ENCODE measurements at places on chromosomes 5 and 9.

GRCh38 chr5:33857037-33857436 is 34.8 kb downstream of the ADAMTS12 start:
- DNase-seq, result no peak

GRCh38 chr5:132454361-132454760 is 36.2 kb downstream of the IRF1 start:
- DNase-seq, result no peak

- no peak for DNase-seq
These were observed 146.8 kb upstream of the FBXL17 start for GRCh38 chr5:108528655-108529054.

DNA sequence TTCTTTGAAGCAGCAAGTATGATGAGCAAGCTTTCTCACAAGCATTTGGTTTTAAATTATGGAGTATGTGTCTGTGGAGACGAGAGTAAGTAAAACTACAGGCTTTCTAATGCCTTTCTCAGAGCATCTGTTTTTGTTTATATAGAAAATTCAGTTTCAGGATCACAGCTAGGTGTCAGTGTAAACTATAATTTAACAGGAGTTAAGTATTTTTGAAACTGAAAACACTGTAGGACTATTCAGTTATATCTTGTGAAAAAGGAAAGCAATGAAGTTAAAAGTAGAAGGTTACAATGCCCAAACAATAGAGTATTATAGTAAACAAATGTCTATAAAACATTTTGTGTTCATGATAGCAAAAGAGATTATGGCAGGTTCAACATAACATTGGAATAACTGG is 88.6 kb downstream of the JAK2 start:
- DNase-seq, result no peak

- no peak for DNase-seq
These were observed 1.3 kb upstream of the LRRC14B start for GRCh38 chr5:189976-190365.

GRCh38 chr9:93599571-93600403 is 23.4 kb downstream of the PHF2 start:
- no peak for DNase-seq

DNA sequence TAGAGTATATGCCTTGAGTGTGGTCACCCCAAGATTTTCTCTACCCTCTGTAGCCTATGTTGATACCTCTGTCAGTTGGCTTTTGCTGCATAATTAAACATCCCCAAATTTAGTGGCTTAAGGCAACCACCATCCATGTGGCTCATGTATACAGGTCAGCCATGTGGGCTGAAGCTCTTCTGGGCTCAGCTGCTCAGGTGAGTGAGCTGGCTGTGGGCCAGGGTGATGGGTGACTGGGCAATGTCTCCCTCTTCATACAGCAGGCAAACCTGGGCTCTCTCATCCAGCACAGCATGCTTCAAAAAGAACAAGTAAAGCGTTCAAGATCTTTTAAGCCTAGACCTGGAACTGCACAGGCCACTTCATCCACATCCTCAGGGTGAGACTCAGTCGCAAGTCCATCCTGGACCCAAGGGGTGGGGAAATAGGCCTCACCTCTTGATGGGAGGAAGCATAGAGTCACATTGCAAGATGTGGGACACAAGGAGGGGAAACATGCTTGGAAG is 188.2 kb upstream of the TAS2R1 start:
- no peak for DNase-seq

DNA sequence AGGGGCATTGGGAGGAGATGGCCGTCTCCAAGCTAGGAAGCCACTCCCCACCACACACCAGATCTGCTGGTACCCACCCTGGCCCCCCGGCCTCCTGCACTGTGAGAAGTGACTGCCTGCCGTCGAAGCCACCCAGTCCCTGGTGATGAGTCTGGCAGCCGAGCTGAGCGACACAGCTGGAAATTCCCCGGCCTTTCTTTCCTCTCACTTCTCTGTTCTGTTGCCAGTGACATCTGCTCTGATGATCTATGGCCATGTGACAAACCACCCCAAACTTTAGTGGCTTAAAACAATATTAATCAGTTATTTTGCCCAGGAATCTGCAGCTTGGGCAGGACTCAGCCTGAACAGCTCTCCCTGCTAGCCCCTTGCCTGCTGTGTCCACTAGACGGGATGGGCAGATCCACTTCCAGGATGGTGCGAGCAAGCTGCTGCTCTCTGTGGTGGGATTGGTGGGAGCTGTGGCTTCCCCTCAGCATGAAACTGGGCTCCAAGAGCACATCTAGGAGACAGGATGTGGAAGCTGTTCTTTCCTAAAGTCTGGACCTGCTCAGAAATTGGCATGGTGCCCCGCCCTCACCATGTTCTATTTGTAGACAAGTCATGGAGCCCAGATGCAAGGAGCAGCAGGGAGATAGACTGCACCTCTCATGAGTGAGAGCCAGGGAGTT is 211.2 kb downstream of the GADD45G start:
- no peak for DNase-seq

- no peak for DNase-seq
These were observed 98.4 kb downstream of the MAPKAP1 start for GRCh38 chr9:125608489-125609224.

DNA sequence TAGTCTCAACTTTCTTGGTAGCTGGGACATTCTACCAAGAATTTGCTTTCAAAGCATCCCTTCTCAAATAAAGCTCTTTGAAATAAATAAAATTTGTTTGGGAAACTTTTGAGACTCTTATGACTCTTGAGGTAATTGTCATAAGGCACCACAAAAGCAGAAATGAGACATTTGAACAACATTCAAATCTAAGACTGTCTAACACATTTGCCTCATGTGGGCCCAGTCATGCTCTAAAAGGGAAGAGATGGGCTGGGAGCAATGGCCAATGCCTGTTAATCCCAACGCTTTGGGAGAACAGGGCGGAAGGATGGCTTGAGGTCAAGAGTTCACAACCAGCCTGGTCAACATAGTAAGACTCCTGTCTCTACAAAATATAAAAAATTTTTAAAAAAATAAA is 26.4 kb downstream of the SLC31A2 start:
- DNase-seq, result no peak

DNA sequence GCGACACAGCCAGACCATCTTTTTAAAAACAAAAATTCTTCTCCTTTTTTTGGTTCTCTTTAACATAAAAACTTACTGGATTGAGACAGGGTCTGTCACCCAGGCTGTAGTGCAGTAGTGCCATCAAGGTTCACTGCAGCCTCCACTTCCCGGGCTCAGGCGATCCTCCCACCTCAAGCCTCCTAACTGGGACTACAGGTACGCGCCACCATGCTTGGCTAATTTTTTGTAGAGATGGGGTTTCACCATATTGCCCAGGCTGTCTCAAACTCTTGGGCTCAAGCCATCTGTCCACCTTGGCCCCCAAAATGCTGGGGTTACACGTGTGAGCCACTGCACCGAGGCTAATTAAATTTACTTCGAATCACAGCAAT is 13.8 kb downstream of the HNRNPK start:
- no peak for DNase-seq

- DNase-seq, result no peak
These were observed 17.7 kb downstream of the RFESD start for GRCh38 chr5:95664204-95664786.

DNA sequence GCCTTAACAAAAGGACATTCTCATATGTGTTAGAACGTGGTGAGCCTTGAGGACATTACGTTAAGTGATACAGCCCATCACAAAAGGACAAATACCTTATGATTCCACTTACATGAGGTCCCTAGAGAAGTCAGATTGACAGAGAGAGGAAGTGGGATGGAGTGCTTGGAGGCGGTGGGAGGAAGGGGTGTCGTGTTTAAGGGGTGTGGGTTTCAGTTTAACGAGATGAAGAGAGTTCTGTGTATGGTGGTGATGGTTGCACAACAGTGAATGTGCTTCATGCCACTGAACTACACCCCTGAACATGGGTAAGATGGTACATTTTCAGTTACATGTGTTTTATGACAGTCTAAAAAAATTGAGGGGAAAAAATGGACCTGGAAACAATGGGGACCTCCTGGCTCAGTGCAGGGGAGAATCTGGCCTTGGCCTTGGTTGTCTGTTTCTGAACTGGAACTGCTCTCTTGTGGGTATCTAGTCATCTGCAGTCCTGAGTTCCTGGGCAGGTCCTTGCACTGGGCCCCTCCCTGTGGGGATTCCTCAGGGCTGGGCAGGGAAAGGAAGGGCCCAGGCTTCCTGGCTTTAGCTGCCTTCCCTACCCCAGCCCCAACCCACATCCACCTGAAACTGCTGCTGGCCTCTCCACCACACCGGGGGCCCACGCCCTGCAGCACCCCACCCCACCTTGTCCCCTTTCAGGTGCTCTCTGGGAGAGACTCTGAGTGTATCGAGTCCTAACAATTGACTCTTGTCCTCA is 17.8 kb downstream of the LRRC8A start:
- no peak for DNase-seq

DNA sequence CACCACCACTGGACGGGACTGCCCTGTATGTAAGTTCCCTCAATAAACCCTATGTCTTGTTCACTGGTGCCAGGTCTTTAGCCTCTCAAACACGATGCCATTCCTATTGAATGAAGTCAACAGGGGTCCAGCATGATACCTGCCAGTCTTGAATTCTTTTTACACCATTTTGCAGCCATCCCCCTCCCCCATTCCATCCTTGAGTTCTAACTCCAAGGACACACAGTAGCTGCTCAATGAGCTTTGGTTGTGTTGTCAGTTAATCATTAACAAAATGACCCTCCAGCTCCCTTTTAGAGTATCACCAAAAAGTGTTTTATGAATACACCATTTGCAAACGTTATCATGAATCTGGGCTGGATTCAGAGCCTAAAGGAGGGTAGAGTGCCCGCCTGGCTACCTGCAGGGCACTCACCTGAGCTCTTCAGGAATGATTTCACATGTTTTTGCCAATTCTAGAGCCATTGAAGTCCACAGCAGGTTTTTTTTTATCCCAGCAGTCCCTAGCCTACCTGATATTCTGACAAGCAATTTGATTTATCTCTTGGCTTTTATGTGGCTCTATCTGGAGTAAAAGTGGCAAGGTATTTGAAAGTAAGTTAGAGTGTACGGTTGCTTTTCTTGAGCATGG is 271.8 kb downstream of the SMARCA2 start:
- no peak for DNase-seq

Data from NCI-H1092 (cell line).